CD4-positive, CD25-positive, alpha-beta regulatory T cell (primary cell): ENCODE measurements at places on chromosomes 2 and 18. TPM values are rescaled to one million over a fixed set of nuclear protein-coding genes. Genes with fewer than 3 reads are reported as not detected.
A peak's percentile ranks its signal among the peaks of the same experiment; 100 is the strongest.

Gene TGFBRAP1
- total RNA-seq = 21.0 TPM

Gene LOXL3
- total RNA-seq = 1.1 TPM

Gene RESP18
- not detected for total RNA-seq

Gene ANKRD62
- total RNA-seq = not detected

Gene ST6GAL2
- 0.74 TPM for total RNA-seq

Gene RUFY4
- total RNA-seq = 2.1 TPM

Gene ARHGAP28
- not detected for total RNA-seq

GRCh38 chr2:108236676-108237335, 3.0 kb upstream of the SULT1C3 start:
- DNase-seq = no peak

- no peak for DNase-seq
Observed at GRCh38 chr2:200338692-200339091, 32.2 kb downstream of the SPATS2L start.

- no peak for DNase-seq
Observed at GRCh38 chr2:101114268-101114783, 36.9 kb downstream of the TBC1D8 start.

GRCh38 chr2:85437488-85438200, 19.1 kb downstream of the SH2D6 start:
- DNase-seq = peak; percentile 71

GRCh38 chr2:12948961-12949353, 232.2 kb downstream of the TRIB2 start:
- no peak for DNase-seq

DNA sequence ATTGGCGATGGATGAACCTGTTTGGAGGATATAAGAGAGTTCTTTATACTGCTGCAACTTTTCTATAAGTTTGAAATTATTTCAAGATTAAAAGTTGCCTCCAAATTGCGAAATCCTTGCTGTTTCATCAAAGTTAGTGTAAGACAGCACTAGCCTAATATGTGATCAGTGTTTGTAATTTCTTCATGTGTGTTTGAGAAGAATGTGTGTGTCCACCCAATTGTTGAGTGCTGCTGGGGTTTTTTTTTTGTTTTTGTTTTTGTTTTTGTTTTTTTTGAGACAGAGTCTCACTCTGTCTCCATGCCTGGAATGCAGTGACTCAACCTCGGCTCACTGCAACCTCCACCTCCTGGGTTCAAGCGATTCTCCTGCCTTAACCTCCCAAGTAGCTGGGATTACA, 33.4 kb downstream of the CDK15 start:
- no peak for DNase-seq
